Activated T-helper 2 cell treated with anti-CD3 and anti-CD28 coated beads, Interferon-gamma antibody, Interleukin-2, Interleukin-4, amounts not matched to agents 10 μg/mL and 5 μg/mL and 100 μg/mL, durations not matched to agents 14 hours and 24 hours and 36 hours (primary cell): ENCODE measurements at places on chromosomes 6 and 20.

GRCh38 chr6:21321076-21321475 lies 272.5 kb upstream of the SOX4 start:
- H3K27ac ChIP-seq: no peak overlapping the region
- no peaks in the 10 kb centered on the region for H3K27me3 ChIP-seq
- DNase-seq: no peak

- H3K27ac ChIP-seq: no peak overlapping the region
- H3K27me3 ChIP-seq: peaks cover 3% of the 10 kb centered on the region
- H3K4me3 ChIP-seq: no peak overlapping the region
- H3K4me1 ChIP-seq: peaks cover 7% of the 10 kb centered on the region
- no peaks in the 10 kb centered on the region for H3K36me3 ChIP-seq
Measured at GRCh38 chr6:53162606-53163005, 14.0 kb upstream of the GCM1 start.

DNA sequence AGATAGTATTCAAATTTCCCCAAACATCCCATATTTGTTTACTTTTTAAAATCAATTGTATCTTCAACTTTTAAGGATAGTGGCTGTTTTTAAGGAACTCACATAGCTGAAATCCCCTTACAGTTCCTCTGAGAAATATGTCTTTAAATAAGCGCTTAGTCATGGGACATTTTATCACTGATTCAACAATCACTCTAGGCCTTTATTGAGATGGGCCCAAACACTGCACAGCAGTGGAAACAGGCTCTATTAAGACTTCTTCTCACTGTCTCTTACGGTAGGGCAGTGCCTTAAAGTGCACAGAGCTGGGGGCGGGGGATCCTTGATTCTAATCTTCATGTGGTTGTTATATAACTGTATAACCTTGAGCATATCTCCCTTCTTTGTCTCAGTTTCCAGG lies 59.8 kb upstream of the RREB1 start:
- no peak overlapping the region for H3K27ac ChIP-seq
- no peaks in the 10 kb centered on the region for H3K36me3 ChIP-seq
- peaks cover 59% of the 10 kb centered on the region for H3K27me3 ChIP-seq

GRCh38 chr20:59004493-59004762 lies 2.6 kb downstream of the CTSZ start:
- no peaks in the 10 kb centered on the region for H3K27me3 ChIP-seq
- peaks cover 35% of the 10 kb centered on the region for H3K36me3 ChIP-seq
- peaks cover 30% of the 10 kb centered on the region for H3K4me1 ChIP-seq
- H3K4me3 ChIP-seq: peak overlapping the region; percentile 80
- DNase-seq: no peak

GRCh38 chr20:6495907-6496306 lies 271.6 kb upstream of the BMP2 start:
- no peaks in the 10 kb centered on the region for H3K4me1 ChIP-seq
- no peak for DNase-seq
- H3K36me3 ChIP-seq: no peaks in the 10 kb centered on the region
- no peak overlapping the region for H3K4me3 ChIP-seq

DNA sequence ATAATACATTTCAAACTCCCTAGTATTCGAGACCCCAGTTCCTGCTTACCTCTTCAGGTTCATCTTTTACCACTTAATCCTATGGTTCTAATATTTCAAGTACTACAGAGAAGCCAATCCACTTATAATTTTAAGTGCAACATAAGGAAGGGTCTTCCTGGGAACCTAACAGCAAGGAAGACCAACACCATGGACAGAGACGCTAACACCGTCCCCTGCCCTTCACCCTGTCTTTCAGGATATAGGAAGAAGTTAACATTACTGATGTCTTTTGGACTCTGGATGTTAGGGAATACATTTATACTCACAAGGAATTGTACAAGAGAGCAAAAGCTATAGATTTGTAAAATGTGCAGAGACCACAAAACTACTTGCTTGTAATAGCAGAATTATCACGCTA lies 565.0 kb upstream of the CHD6 start:
- no peak overlapping the region for H3K4me3 ChIP-seq
- no peaks in the 10 kb centered on the region for H3K27me3 ChIP-seq
- H3K36me3 ChIP-seq: no peaks in the 10 kb centered on the region
- H3K4me1 ChIP-seq: no peaks in the 10 kb centered on the region
- no peak for DNase-seq

- DNase-seq: no peak
- H3K27me3 ChIP-seq: peaks cover 6% of the 10 kb centered on the region
- no peak overlapping the region for H3K27ac ChIP-seq
- no peaks in the 10 kb centered on the region for H3K36me3 ChIP-seq
Measured at GRCh38 chr6:143619824-143620401, 57.9 kb upstream of the PHACTR2 start.

- DNase-seq: no peak
- H3K27me3 ChIP-seq: peaks cover 25% of the 10 kb centered on the region
- no peak overlapping the region for H3K27ac ChIP-seq
- no peak overlapping the region for H3K4me3 ChIP-seq
Measured at GRCh38 chr20:37956107-37956585, 53.2 kb downstream of the VSTM2L start.

- no peak overlapping the region for H3K27ac ChIP-seq
- peaks cover 14% of the 10 kb centered on the region for H3K36me3 ChIP-seq
- no peaks in the 10 kb centered on the region for H3K27me3 ChIP-seq
- DNase-seq: no peak
- no peak overlapping the region for H3K4me3 ChIP-seq
Measured at GRCh38 chr20:53611449-53611894, 17.8 kb upstream of the ZNF217 start.

DNA sequence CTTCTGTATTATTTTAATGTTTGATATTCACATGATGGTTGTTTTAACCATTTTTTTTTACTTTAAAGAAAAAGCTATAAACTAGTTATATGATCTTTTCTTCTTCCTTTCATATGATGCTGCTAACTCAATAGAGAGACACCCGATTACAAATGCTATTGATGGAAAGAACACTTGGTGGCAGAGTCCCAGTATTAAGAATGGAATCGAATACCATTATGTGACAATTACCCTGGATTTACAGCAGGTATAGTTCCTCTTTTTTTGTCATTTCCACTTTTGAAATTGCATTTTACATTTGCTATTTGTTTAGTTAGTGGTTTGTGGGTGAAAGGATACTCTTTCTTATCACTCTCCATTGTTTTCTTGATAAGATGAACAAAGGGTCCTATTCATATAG lies 176.7 kb downstream of the LAMA2 start:
- no peaks in the 10 kb centered on the region for H3K4me1 ChIP-seq
- H3K4me3 ChIP-seq: no peak overlapping the region
- no peak for DNase-seq
- H3K27ac ChIP-seq: no peak overlapping the region

DNA sequence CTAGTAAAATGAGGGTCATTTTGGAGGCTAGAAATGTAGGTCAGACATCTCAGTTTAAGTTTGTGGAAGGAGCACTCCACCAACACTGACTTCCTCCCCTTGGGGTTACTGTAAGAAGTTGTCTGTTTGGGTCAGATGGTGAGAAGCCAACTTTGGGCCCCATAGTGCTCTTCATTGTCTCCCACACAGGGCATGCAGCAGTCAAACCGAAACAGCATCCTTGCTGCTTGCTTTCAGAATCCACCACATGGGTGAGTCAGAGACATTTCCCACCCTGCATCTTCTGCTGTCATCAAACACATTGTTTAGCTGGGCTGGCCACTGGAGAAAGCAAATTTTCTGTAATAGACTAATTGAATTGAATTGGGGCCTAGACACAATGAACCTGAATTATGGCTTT lies 16.8 kb downstream of the IL17F start:
- H3K27ac ChIP-seq: no peak overlapping the region
- H3K4me1 ChIP-seq: peaks cover 37% of the 10 kb centered on the region
- H3K27me3 ChIP-seq: peaks cover 60% of the 10 kb centered on the region
- no peak overlapping the region for H3K4me3 ChIP-seq
- H3K36me3 ChIP-seq: no peaks in the 10 kb centered on the region

- no peak for DNase-seq
- H3K27me3 ChIP-seq: no peaks in the 10 kb centered on the region
- no peak overlapping the region for H3K27ac ChIP-seq
- no peak overlapping the region for H3K4me3 ChIP-seq
- H3K4me1 ChIP-seq: no peaks in the 10 kb centered on the region
Measured at GRCh38 chr20:42531508-42531961, 658.2 kb downstream of the PTPRT start.

DNA sequence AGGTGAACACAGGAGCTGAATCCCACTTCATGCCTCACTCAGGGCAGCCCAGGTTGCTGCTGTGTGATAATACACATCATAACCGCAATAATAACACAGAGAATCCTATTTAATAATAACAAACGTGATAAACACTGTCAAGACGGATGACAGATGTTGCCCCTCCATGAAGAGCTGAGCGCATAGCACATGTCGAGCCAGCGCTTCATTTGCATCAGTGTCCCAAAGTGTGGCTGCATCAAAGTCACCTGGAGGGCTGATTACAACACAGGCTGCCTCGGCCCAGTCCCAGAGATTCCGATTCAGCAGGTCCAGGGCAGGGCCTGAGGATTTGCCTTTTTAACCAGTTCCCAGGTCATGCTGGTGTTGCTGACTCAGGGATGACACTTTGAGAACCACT lies 198.5 kb downstream of the QKI start:
- H3K27me3 ChIP-seq: no peaks in the 10 kb centered on the region
- no peaks in the 10 kb centered on the region for H3K36me3 ChIP-seq
- no peak for DNase-seq
- H3K4me1 ChIP-seq: no peaks in the 10 kb centered on the region

GRCh38 chr6:163201855-163202254 lies 212.7 kb upstream of the QKI start:
- H3K27me3 ChIP-seq: peaks cover 1% of the 10 kb centered on the region
- DNase-seq: no peak
- peaks cover 3% of the 10 kb centered on the region for H3K4me1 ChIP-seq
- H3K27ac ChIP-seq: no peak overlapping the region
- no peak overlapping the region for H3K4me3 ChIP-seq

GRCh38 chr6:151154418-151154817 lies 85.3 kb upstream of the AKAP12 start:
- no peaks in the 10 kb centered on the region for H3K36me3 ChIP-seq
- no peak for DNase-seq
- H3K4me3 ChIP-seq: no peak overlapping the region
- H3K27ac ChIP-seq: no peak overlapping the region
- H3K27me3 ChIP-seq: peaks cover 14% of the 10 kb centered on the region

GRCh38 chr6:134703206-134703605 lies 246.7 kb downstream of the ALDH8A1 start:
- no peak for DNase-seq
- H3K4me3 ChIP-seq: no peak overlapping the region
- H3K27me3 ChIP-seq: peaks cover 22% of the 10 kb centered on the region
- H3K4me1 ChIP-seq: no peaks in the 10 kb centered on the region
- no peaks in the 10 kb centered on the region for H3K36me3 ChIP-seq
